ENCODE measurements at places on chromosomes 2 and 18. TPM values are rescaled to one million over a fixed set of nuclear protein-coding genes. Genes with fewer than 3 reads are reported as not detected.

DNA sequence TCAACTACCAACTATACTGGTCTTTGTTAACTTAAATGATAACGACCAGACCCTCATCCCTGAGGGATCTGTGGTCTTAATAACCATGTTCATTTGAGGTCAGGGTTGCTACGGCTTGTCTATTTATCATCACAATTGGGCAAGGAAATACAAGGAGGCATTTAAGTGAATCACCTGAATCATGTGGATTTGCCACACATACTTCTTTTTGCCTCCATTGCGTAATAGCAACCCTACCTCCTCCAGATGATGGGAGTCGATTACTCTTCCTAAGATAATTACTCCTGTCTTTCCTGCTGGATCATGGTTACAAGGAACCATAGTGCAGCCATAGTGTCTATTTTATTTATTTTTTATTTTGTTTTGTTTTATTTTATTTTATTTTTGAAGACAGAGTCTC is 42.2 kb downstream of the TAF4B start:
- DNase-seq, result no peak

GRCh38 chr2:191341436-191341835 is 96.2 kb downstream of the MYO1B start:
- DNase-seq, result no peak

Gene CDKL4
- 0.46 TPM for total RNA-seq

- DNase-seq, result no peak
Measured at GRCh38 chr18:59833785-59834184, 66.0 kb upstream of the PMAIP1 start.

Gene AOX1
- total RNA-seq, result 212 TPM

- no peak for DNase-seq
Measured at GRCh38 chr2:230472621-230473018, 56.6 kb downstream of the SP100 start.

Gene PROC
- total RNA-seq, result not detected

Gene ALK
- total RNA-seq, result not detected

DNA sequence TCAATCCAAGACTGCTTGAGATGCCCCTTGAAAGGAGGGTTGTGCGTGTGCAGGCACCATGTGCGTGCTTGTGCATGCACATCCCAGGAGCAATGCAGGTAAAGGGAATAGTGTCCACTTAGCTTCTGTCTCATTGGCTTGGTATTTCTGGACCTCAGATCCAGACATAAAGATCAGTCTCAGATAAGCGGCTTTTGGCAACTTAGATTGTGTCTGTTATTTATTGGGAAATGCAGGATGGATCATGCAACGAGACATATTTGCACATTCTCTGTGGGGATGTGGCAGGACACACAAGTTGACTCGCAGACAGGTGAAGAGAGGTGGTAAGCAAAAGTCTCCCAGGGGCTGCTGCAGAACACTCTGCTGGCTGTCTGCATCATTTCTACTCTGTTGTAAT is 67.9 kb downstream of the SETBP1 start:
- no peak for DNase-seq

Gene MERTK
- total RNA-seq, result 34.2 TPM

GRCh38 chr2:204468746-204469429 is 76.4 kb upstream of the PARD3B start:
- DNase-seq, result no peak

- DNase-seq, result no peak
Measured at GRCh38 chr18:22470248-22471235, 52.8 kb upstream of the CTAGE1 start.

- DNase-seq, result no peak
Measured at GRCh38 chr2:195559431-195559914, 97.6 kb upstream of the SLC39A10 start.

GRCh38 chr2:59866436-59866835 is 687.0 kb downstream of the BCL11A start:
- DNase-seq, result no peak

GRCh38 chr2:144509001-144509878 is 10.7 kb downstream of the ZEB2 start:
- DNase-seq, result no peak

GRCh38 chr18:24189007-24189528 is 50.2 kb downstream of the CABYR start:
- DNase-seq, result no peak

Gene SPAG16
- 23.0 TPM for total RNA-seq

DNA sequence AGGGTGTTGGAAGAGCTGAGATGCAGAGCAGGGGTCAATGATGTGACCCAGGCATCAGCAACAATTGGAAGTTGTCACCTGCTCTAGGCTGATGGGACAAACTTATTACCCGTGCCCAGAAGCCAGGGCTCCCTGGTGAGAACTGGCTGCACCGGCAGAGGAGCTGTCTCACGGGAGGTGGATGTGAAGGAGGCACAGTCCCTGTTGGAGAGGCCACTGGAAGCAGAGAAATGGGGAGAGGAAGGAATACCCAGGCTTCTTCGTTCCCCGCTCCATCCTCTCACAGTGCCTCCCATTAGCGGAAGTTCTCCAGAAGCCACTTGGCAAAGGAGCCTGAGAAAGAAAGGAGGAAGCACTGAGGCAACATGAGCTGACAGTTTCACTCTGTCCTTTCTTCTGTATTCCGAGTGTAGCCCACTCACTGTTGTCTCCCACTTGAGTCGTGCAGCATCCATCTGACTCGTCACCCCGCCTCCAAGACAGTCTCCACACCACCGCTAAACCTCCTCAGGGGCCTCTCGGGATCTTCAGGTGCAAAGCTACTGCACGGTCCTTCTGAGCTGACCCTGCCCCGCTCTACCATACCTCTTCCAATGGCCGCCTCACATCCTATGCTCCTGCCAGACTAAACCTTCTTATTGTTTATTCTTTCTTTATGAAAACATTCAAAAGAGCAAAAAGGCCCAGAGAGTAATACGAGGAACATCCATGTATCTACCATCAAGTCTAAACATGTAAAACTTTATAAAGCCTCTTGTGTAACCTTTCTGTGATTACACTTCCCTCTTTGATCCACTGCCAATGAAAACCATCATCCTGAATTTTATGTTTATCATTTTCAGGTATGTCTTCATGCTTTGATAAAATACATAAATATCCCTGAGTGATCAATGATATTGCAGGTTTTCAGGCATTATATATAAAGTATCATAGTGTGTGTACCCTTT is 19.1 kb upstream of the AFTPH start:
- no peak for DNase-seq

- DNase-seq, result peak; percentile 79
Measured at GRCh38 chr2:11129598-11130449, 25.4 kb upstream of the SLC66A3 start.

Gene MIB1
- total RNA-seq, result 39.0 TPM

- no peak for DNase-seq
Measured at GRCh38 chr18:78860117-78860516, 119.5 kb upstream of the SALL3 start.

GRCh38 chr18:26414901-26415440 is 133.4 kb downstream of the KCTD1 start:
- no peak for DNase-seq

Gene TNS1
- total RNA-seq, result 1,255 TPM

GRCh38 chr18:75109319-75109691 is 99.6 kb downstream of the PTGR3 start:
- DNase-seq, result peak; percentile 22

GRCh38 chr2:169193618-169194017 is 124.3 kb downstream of the DHRS9 start:
- DNase-seq, result no peak

GRCh38 chr2:192098814-192099491 is 95.8 kb downstream of the TMEFF2 start:
- DNase-seq, result no peak

GRCh38 chr18:33427549-33427948 is 13.0 kb downstream of the CCDC178 start:
- DNase-seq, result no peak

DNA sequence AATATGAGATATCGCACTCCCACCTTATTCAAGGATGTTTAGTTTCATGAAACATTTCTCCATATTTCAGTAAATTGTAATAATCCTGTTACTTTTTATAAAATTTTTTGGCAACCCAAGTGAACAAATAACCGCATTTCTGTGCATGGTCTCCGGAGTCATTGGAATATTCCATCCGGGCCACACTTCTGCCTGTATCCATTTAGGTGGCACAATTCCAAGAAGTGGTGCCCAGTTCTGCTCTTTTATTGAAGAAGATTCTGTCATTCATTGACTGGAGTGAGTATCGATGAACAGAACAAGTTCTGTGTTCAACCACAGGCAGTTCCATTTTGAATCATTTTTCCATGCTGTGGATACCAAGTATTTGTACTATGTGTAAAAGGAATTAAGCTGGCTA is 26.6 kb upstream of the ICOS start:
- no peak for DNase-seq

Gene B3GNT7
- total RNA-seq, result 5.7 TPM

DNA sequence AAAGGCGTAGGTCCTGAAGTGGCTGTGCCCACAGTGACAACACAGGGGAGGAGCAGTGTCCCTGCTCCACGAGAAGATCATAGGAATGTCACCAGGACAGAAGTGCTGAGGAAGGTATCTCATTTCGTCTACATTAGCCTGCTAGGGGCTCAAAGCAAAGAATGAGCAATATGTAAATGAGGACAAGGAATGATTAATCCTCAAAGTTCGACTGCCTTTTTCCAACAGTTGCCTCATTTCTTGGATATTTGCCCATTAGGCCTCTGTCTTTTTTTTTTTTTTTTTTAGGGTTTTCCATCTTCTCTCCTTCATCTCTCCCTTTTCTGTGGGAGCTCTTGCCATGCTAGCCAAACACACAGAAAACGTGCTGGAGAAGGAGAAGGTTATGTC is 105.2 kb upstream of the ARHGAP28 start:
- no peak for DNase-seq

Data from posterior vena cava (tissue), 2 donors.